ENCODE measurements at places on chromosomes 6 and 20. TPM values are rescaled to one million over a fixed set of nuclear protein-coding genes. Genes with fewer than 3 reads are reported as not detected.

The SPATA25 gene
- total RNA-seq, result 0.55 TPM

The NMBR gene
- not detected for total RNA-seq

- DNase-seq, result no peak
- no peak overlapping the region for H3K4me3 ChIP-seq
- no peak overlapping the region for H3K27ac ChIP-seq
- H3K4me1 ChIP-seq, result no peaks in the 10 kb centered on the region
Measured at GRCh38 chr6:65803186-65803585, 96.2 kb upstream of the EYS start.

- H3K4me1 ChIP-seq, result peaks cover 60% of the 10 kb centered on the region
- H3K36me3 ChIP-seq, result peaks cover 4% of the 10 kb centered on the region
- H3K27ac ChIP-seq, result no peak overlapping the region
Measured at GRCh38 chr6:167113047-167113754, 9.7 kb upstream of the CCR6 start.

DNA sequence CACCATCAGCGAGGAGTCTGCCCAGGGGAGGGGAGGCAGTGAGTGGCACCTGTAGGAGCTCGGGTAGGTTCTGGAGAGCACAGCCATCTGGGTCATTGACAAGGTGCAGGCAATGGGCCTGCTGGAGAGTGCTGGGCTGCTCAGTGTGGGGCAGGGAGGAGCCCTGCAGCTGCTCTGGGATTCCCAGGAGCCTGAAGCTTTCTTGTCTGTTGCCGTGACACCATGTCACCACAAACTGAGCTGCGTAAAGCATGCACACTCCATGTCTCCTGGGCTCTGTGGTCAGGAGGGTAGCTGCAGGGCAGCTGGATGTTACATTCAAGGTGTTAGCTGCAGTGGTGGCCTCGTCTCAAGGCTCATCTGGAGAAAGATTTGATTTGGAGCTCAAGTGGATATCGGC is 4.5 kb upstream of the SLC22A1 start:
- no peaks in the 10 kb centered on the region for H3K27me3 ChIP-seq
- H3K36me3 ChIP-seq, result peaks cover 15% of the 10 kb centered on the region
- no peak overlapping the region for H3K27ac ChIP-seq
- DNase-seq, result no peak
- no peak overlapping the region for H3K4me3 ChIP-seq

DNA sequence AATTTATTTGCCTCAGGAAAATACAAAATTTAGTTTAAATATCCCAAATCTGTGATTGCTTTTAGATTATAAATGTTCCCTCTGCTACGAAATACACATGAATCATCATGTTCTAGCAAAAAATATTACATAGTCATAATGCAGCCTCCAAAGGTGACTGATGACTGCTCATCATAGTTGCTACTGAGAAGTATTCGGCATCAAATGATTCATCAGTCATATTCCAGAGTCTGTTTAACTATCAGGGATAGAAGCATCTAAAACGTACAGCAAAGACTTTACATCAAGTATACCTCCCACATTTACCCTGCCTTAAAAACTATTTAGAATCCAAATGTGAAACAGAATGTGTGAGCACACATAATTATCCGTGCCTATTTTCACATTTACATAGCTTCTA is 626.0 kb downstream of the CDH26 start:
- no peaks in the 10 kb centered on the region for H3K4me1 ChIP-seq
- no peak overlapping the region for H3K27ac ChIP-seq
- H3K36me3 ChIP-seq, result no peaks in the 10 kb centered on the region
